Right ventricle myocardium inferior (tissue), 1 donor: ENCODE measurements at places on chromosomes 3 and 15. TPM values are rescaled to one million over a fixed set of nuclear protein-coding genes. Genes with fewer than 3 reads are reported as not detected.

FEZF2 gene
- not detected for total RNA-seq

FRMD5 gene
- total RNA-seq: 43.0 TPM

MESP1 gene
- total RNA-seq: 7.4 TPM

UBA7 gene
- total RNA-seq: 23.1 TPM

BUB1B gene
- total RNA-seq: 2.4 TPM

AADACL2 gene
- total RNA-seq: not detected

SLC51A gene
- total RNA-seq: 0.60 TPM

NKIRAS1 gene
- 20.3 TPM for total RNA-seq

NDN gene
- total RNA-seq: 40.0 TPM

GRCh38 chr3:39146611-39147591 is 6.5 kb downstream of the CSRNP1 start:
- peak; percentile 87 for DNase-seq

DNA sequence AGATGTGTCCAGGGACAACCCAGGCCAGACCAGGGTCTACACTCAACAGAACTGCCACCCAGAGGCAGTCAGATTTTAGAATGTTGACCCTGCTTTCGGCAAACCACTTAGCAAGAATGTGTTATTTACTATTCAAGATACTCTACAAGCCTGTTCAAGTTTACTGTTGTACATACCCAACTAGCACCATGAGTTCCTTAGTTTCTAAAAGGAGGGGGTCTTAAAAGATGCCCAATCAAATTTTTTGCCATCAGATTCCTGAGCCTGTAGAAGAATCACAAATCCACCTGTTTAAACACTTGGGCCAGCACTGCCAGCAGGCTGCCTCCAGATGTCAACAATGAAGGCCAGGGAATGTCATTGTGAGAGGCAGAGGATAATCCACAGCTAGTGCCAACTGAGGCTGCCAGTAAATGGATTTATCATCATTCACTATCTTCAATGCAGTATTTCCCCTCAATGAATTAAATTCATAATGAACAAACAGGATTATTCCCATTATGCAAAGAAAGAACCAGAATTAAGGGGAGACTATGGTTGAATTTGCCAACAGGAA is 43.5 kb upstream of the SNRPA1 start:
- DNase-seq: no peak

GRCh38 chr3:17013571-17013970 is 128.8 kb downstream of the PLCL2 start:
- DNase-seq: no peak

DNA sequence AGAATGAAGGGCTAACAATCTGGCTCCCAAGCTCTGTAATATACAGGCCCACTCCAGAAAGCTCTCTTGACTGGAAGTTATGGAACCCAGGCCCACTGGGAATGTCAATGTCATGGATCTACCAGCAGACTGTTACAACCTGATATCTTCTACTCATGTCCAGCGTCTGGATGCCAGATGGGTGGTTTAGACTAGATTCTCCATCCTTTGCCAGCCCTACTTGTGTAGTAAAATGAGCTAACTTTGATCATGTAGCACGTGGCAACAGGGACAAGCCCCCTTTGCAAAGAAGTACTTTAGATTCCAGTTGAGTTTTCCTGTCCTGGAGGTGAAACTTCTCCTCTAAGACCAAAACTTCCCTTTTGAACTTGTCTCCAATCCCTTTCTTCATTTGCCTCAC is 55.1 kb downstream of the HEG1 start:
- DNase-seq: no peak

DNA sequence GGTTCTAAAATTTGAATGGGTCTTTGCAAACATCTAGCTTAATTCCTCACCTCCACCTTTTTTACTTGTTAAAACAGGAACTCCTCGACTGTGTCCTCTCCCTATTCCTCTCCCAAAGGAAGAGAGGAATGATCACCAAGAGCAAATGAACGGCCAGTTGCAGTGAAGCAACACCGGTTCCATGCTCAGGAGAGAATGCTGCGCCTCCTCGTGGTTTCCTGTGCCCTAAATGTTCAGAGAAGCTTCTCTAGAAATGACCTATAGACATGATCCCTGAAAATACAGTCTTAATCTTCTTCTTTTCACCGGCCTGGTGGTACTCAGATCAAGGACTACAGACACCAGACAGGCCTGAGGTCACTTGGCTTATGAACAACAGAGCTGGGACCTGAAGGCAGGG is 65.1 kb upstream of the GUCA1C start:
- no peak for DNase-seq

DNA sequence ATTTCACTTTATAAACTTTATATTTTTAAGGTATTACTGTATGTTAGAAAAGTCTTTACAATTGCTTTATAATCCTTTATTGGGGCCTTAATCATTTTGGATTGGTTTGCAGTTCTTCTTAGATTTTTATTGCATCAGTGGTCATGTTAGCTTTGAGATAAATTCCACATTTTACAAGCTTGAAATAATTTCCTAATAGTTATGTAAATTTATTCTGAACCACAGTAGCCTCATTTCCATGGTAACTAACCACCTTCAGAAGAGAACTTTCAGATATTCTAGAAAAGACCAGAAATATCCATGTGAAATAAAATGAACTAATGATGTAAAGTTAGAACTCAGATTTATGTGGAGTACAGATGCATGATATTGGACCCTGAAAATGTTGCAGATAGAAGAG is 94.2 kb downstream of the NEO1 start:
- no peak for DNase-seq

DNA sequence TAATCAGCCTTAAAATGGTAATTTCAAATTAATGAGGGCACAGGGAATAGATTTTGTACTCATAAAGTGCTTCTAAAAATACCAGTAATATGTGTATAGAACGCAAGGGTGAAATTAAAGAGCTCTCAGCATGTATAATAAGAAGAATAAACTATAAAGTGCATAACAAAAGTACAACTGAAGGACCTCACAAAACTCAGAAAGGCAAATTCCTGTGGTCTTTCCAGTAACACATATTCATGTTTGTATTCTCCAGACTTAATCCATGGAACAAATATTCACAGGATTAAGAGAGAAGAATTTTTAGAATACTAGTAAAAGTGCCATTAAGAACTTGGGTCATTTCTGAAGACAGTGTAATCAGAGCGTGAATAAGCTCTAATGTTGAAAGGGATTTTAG is 646.3 kb downstream of the CADM2 start:
- no peak for DNase-seq

DNA sequence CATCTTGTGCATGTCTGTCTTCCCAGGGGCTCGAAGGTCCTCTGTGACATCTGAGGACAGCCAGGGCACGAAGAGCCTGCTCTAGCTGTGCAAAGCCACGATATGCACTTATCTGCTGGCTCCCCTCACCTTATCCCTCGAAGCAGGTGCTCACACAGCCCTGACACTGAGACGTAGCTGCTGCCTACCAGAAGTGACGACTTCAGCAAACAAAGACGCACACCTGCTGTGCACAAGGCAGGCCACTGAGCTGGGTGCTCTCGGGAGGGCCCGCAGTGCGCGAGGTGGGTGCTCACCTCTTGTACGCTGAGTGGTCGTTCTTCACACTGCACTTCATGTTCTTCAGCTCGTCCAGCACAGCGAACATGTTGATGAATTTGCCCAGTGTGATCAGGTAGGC is 37.3 kb downstream of the CYFIP1 start:
- DNase-seq: no peak

- no peak for DNase-seq
Observed at GRCh38 chr3:133954717-133955360, 59.2 kb upstream of the RAB6B start.

GRCh38 chr3:124850212-124850611 is 37.0 kb downstream of the ITGB5 start:
- no peak for DNase-seq

DNA sequence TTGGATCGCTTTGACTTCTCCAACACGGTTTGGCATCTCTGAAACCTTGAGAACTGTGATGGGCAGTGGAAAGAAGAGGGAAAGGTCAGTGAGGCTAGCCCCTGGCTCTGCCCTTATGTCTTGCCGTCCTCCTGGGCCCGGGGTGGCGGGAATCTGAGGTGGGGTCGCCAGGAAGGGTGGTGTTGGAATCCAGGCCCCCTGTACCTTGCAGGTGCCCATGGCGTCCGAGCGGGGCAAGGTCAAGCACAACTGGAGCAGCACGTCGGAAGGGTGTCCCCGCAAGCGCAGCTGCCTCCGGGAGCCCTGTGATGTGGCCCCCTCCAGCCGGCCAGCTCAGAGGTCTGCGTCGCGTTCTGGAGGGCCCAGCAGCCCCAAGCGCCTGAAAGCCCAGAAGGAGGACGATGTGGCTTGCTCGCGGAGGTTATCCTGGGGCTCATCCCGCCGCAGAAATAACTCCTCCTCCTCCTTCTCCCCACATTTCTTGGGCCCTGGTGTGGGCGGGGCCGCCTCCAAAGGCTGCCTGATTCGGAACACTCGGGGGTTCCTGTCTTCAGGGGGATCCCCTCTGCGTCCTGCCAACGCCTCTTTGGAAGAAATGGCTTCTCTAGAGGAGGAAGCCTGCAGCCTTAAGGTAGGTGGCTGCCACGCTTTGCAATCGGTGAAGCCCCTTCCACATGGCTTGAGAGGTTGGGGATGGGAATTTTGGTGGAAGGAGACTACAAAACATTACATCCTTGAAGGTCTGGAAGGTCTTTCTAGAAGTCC is 907 bp downstream of the TATDN2 start:
- DNase-seq: peak; percentile 74

DNA sequence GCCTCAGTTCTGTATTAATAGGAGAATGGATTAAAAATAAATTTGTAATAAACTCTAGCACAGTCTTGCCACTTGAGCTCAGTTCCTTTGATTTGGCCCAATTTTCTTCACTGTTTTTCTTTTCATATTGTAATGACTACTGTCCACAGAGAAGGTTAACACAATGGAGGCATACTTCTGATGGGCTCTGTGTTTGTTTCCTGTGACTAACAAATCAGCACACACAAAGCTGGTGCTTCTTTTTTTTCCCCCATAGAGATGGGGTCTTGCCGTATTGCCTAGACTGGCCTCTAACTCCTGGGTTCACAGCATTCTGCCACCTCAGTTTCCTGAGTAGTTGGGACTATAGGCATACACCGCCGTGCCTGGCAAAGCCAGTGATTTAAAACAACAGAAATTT is 182.2 kb downstream of the GHSR start:
- DNase-seq: no peak

GRCh38 chr3:193590088-193590856 is 2.7 kb upstream of the OPA1 start:
- DNase-seq: no peak

- no peak for DNase-seq
Observed at GRCh38 chr3:161101609-161102008, 3.5 kb downstream of the B3GALNT1 start.

DNA sequence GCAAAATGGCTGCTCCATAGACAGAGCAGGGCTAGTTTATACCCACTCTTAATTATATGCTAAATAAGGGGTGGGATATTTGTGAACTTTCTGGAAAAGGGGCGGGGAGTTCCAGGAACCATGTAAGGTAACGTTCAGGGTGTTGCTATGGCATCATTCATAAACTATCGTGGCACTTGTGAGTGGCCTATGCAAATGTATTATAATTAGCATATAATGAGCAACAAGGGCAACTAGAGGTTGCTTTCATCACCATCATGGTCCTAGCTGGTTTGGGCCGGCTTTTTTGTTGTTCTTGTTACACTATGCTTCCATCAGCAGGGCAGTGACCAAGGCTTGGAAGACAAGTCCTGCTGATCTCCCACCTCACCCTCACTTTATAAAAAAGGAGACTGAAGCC is 43.2 kb upstream of the FGD5 start:
- DNase-seq: no peak

- no peak for DNase-seq
Observed at GRCh38 chr3:53224026-53224425, 31.8 kb downstream of the TKT start.

DNA sequence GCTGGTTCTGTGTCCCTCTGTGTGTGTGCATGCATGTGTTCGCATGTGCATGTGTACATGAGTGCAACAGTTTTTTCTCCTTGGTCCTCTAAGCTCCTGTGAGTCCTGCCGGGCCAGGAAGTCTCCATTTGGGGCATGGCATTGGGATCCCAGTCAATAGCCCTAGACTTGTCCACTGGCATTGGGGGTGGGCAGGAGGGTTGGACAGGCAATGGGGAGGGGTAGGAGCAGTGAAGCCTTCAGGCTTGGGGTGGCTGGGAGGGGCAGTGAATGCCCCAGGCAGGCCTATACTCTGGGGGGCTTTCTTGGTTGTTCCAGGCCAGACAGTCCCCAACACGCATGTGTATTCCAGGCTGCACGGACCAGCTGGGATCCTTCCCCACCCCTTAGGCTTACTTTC is 15.6 kb upstream of the C15orf39 start:
- no peak for DNase-seq

DNA sequence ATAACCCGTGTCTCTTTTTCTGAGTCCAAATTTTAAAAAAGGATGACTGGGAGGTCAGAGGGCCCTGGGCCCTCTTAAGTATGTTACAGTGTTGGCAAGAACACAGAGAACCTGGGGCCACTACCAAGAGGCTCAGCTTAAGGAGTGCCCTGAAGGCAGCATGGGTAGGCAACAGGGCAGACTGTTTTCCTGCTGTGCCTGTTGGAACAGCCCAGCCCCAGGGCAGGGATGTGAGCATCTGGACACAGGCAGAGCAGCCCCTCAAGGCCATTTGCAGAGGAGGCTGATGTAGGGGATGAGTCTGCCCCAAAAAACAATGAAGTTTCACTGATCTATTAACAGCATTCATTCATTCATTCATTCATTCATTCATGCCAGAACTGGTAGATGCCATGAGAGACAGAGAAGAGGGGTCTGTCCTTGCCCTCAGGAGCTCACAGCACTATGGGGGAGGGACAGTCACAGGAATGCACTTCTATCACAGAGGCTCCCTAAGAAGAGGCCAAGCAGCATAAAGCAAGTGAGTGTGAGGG is 2.2 kb upstream of the LTF start:
- no peak for DNase-seq

GRCh38 chr15:60708684-60709083 is 229.7 kb upstream of the ICE2 start:
- DNase-seq: no peak

GRCh38 chr3:122773944-122774509 is 19.6 kb downstream of the HSPBAP1 start:
- DNase-seq: no peak

GRCh38 chr15:67190326-67190725 is 64.1 kb downstream of the AAGAB start:
- DNase-seq: no peak

DNA sequence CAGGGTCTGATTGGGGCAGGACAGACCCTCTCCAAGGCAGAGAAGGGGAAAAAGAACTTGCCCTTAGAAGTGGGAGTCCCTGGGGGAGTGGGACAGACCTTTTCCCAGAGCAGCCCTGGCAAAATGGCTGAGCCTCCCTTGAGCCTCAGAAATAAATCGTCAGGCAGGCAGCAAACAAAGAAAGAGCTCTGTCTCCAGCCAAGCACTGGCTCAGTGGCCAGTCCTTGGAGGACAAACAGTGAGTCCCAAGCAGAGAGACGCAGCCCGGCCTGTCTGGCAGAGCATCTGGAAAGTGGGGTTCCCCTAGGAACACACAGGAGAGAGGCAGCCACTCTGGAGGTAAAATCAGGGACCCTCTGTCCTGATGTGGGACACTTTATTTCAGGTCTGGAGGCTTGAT is 1.8 kb downstream of the SLC6A1 start:
- no peak for DNase-seq
